Suppressor macrophage (primary cell): ENCODE measurements at places on chromosomes 12 and 14.
A peak's percentile ranks its signal among the peaks of the same experiment; 100 is the strongest.

DNA sequence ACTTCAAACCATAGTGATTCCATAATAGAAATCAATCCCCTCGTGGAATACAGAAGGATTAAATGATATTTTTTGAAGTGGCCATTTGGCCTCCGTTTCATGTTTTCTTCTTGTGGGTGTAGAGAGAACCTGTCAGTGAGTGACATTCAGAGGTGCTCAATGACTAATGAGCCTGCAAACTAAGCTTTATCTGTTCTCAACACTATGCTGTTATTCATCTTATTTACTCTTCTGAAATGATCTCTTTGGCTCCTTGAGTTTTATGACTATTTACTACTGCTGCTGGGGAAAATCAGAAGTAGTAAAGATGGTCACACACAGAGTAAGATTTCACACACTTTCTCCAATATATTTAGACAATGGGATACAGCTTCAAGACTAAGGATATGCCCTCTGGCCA, 30.4 kb downstream of the ATP2B1 start:
- DNase-seq: no peak

DNA sequence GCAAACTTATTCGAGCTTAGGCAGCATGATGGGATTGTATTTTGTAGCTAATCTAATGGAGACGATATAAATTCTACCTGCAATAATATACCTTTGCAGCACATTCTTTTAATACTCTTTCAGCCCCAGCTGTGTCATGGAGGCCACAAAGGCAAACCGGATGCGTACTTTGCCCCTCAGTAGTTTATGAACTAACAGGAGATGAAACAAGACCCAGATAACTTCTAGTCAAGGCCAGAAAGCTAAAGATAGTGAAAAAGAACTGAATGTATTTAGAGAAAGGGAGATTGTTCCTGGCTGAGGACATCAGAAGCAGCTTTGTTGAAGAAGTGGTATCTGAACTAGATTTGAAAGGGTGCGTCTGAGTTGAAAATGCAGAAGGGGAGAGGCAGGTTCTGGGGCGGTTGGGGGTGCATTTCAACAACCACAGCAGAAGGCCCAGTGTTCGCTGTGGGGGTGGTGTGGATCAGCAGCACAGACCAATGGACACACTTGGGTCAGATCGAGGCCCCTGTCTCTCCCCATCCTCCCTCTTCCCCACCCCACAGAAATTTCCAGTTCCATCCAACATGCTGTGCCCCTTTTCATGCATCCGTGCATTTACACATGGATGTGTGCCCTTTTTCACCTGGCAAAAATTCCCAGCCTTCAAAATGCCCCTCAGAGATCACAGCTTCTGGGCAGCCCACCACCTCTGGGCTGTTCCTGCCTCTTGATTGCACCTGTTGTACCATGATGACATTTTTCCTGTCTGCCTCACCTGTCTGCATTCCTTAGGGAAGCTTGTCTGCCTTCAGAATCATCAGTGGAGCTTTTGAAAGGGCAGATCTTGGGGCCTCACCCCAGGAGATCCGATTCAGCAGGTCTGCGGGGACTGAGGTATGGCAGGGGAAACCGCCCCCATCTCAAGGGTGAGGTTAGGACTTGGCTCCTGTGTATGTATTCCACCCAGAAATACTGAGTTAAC, 2.2 kb downstream of the ZNF839 start:
- DNase-seq: no peak

DNA sequence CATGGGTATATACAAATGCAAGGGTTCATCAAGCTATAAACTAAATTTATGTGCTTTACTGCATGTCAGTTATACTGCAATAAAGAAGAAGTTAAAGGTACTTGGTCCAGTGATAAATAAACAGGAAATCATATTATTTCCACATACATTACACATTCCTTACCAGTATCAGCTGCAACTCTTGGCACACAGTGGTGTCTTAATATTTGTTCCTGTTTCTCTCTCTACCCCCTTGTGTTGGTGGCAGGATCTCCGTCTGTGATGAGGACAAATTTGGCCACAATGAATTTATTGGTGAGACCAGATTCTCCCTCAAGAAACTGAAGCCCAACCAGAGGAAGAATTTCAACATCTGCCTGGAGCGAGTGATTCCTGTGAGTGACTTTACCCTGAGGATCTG, 19.2 kb upstream of the OAS1 start:
- DNase-seq: peak; percentile 54

- no peak for DNase-seq
Observed at GRCh38 chr14:64920465-64920864, 6.2 kb downstream of the CHURC1 start.

DNA sequence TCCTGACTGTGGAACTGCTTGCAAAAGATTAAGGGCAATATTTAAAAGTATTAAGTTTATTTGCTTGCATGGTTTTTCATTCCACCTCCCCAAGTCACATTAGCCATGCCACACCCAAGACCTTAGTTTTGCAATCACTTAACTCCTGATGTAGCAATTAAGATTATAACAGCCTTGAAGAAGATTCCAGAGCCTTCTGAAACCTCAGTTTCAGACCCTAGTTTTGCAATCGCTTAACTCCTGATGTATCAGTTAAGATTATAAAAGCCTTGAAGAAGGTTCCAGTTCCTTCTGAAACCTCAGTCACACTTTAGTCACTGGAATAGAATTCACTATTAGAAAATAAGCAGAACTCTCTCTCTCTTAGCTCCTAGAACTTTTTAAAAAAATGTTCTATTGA, 42.7 kb upstream of the DCN start:
- no peak for DNase-seq

DNA sequence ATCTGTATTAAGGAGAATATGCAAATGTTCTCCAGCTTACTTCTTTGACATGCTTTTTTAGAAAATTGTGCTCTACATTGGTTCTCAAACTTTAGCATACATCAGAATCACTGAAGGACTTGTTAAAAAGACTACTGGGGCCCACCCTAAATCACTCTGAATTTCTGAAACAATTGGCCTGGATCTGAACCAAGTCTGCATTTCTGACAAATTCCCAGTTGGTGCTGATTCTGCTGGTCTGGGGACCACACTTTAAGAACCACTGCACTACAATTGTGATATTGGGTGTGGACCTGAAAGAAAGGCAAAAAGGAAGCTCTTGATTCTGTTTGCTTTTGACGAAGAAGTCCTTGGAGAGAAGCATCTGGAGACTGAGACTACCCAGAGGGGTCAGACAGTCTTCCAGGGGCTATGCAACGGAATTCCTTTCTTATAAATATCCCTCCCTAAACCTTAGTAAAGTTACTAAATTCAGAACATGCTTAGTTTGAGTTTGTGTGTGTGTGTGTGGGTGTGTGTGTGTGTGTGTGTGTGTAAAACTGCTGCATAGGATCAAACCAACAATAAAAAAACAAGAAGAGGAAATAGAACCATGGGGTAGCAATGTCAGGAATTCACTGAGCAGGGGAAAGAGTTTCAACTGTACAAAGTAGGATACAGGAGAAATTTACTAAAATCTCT, 36.8 kb downstream of the EAPP start:
- no peak for DNase-seq

DNA sequence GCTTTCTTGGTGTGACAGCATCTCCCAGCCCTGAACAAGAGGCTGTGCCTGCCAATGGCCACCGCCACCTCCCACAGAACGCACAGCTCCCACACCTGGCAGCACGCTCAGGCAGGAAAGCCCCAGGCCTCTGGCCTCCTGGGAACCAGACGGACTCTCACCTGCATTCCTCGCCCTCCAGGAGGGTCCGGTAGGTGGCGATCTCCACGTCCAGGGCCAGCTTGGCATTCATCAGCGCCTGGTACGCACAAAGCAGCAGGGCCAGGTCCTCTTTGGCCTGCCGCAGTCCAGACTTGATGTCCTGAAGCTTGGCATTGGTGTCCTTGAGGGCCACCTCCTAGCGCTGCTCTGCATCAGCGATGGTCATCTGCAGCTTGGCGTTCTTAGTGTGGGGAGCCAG, 12.1 kb upstream of the KRT77 start:
- DNase-seq: no peak

- no peak for DNase-seq
Observed at GRCh38 chr14:60590991-60591414, 58.3 kb downstream of the SIX1 start.

DNA sequence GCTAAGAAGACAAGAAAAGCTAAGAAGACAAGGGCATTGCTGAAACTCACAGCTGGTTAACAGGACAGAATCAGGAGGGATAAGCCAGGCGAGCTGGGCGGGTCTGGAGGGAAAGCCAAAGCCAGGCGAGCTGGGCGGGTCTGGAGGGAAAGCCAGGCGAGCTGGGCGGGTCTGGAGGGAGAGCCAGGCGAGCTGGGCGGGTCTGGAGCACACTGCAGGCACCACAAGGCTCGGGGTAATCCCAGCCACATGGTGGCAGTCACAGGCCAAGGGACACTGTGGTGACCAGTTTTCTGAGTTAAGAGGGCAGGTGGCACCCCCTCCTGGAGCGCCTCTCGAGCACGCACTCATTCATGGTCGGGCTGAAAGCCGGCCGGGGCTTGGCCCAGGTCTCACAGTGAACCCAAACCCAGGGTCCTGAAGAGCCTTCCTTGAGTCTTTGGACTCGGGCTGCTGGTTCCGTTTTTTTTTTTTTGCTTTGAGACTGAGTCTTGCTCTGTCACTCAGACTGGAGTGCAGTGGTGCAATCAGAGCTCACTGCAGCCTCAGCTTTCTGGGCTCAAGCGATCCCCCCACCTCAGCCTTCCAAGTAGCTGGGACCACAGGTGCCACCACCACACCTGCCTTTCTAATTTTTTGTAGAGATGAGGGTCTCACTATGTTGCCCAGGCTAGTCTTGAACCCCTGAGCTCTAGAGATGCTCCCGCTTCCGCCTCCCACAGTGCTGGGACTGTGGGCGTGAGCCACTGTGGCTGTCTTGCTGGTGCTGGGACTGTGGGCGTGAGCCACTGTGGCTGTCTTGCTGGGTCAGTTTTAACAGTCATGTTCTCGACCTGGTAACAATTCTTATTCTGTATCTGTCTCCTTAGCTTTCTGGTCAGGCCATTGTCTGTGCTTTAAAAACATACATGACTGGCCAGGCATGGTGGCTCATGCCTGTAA, 40.2 kb downstream of the HSP90AA1 start:
- DNase-seq: no peak

DNA sequence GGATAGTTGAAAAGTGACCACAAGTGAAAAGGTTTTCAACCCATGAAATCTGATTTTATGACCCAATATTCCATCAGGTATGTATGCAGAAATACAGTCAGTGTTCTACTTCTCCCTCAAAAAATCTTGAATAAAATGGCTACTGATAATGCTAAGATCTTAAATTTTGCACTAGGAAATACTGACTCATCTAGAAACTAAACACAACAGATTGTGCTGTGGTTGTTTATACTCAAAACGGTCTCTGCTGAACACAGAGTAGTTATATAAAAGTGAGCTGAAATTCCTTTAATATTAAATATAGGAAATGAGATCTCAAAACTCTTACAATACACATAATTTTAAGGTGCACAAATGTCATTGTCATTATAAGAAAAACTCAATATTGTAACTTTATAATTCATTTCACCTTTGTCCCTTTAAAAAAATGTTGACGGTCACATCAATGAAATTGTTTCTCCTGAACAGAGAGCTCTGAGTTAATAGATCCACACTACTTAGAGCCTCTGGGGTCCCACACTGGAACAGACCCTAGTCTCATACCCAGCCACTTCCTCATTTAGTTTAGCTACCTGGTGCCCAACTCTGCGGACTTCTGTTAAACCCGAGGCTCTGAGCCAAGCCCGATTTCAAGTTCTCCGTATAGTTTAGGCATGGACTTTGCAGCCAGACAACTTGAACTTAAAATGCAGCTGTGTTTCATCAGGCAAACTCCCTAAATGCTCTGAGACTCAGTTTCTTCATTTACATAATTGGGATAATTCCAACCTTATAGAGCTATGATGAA, 9.3 kb downstream of the COCH start:
- no peak for DNase-seq

DNA sequence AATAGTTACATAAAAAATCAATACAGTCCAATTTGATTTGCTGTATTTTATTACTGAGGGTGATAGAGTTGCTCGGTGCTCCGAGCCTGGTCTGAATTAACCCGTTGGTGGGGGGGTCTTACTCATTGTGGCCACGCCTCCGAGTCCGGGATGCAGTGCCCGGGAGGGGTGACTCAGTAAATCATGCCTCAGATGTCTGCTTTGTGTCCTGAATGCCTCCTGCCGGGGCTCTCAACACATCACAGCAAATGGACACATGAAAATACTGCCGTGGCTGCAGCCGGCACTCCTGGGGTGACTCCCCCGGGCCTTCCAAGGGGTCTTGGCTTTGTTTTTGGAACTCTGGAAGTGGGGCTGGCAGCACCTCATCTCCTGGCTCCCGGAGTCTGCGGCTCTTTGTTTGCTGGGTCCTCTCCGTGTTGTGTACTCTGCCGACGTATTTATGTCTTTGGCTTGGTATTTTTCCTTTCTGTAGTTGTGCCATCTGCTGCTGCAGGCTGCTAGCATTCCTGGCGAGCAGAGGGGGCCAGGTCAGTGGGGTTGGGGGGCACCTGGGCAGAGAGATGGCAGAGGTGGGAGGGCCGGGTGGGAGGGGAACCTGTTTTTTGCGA, 129.0 kb downstream of the AACS start:
- no peak for DNase-seq

DNA sequence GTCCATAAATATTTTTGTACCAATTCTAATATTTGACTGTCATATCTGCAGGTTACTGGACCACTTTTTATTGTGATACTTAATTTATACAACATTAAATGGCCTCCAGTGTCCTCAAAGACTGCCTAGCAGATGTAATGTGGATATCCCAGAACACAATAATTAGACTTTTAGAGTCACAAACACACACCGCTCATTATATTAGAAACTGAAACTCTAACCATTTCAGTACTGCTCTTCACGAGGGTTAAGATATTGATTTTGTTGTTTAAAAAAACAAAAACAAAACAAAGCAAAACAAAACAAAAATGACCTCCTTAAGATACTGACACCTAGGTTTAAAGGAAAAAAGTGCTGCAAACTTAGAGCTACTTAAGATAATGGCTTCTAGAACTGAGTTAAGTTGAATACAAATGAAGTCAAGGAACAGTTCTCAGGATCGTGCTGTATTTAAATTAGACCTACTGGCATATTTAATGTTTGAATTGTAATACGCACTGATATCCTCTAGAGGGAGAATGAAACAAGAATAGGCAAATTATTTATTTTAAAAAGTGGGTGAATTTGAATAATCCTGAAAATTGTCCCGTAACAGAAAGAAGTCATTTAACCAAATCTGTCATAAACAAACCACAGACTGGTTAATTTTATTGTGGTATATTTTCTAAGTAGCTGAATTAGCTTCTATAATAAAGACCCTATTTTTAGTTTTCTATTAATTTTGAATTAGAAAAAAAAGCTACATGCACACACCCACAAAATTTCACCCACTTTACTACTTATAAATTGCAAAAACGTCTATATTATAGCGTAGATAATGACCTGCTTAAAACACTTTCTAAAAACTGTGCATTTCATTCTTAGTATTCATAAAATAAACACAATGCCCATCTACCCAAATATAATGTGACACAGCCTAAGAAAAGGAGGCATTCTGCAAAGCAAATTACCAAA, 395.2 kb upstream of the DCN start:
- DNase-seq: peak; percentile 51
